Stimulated activated CD4-positive, alpha-beta T cell treated with anti-CD3 and anti-CD28 coated beads, Interleukin-1b, Interleukin-23, amount 100 ng/mL, for 48 hours (primary cell): ENCODE measurements at places on chromosomes 12 and 14.

DNA sequence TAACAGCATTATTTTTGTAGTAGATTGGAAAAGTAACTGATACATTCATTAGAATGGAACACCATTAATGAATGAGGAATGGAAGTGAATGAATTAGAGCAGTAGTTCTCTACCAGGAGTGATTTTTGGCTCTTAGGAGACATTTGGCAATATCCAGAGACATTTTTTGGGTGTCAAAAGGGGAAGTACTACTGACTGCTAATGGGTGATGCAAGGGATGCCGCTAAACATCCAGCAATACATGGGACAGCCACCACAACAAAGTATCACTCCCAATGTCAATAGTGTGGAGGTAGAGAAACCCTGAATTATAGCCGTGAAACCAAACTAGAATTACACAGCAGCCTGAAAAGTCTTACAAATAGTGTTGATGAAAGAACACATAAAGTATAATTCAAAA is 1.5 kb downstream of the CHURC1 start:
- no peak for DNase-seq

- no peak for DNase-seq
Observed at GRCh38 chr14:106347890-106348755, 821.7 kb downstream of the TMEM121 start.

GRCh38 chr14:81233615-81234014 is 12.9 kb upstream of the GTF2A1 start:
- no peak for DNase-seq

DNA sequence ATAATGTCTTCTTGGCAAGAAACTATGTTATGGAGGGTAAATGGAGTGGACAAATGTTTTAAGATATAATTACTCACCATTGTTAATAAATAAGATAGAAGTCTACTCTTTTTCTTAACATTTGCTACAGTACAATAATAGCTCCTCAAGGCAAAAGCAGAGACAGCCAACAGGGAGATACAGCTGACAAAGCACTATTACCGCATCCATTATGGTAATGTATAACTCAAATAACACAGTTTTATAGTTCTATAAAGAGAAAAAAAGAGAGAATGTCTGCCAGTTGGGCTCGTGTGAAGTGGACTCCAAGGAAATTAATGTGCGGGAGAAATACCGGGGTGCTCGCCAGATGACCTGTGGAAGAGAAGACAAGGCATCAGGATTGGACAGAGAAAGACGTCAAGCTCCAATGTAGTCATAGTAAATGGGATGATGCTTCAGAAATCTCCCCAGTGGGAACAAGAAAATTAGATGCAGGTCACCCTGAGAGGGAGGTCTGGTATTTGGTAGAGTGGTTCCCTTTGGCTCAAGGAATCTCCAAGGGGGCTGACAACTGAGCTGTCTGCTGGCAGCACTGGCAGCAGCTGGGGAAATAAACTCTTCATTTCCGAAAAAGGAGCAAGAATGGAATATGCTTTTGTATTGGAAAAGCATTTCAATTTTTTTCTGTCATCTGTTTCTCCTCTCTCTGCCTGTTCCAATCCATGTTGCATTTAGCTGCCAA is 343.9 kb downstream of the LRFN5 start:
- no peak for DNase-seq

GRCh38 chr12:32533971-32534590 is 134.7 kb downstream of the FGD4 start:
- DNase-seq = no peak

DNA sequence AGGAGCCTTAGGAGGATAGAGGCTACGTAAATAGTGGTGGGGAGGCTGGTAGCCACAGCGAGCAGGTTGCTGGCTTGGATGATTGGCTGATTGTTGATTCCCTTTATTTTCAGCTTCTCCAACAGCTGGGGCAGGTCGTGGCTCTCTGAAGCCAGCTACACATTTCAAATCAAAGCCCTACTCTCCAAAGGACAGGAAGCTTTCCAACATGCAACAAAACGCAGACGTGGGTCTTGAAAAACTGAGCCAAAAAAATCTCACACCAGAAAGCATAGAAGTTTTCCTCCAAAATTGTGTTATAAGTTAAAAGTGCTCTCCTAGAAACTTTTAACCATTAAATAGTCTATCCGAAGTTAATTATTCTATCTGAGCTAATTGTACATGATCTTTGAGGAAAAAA is 37.6 kb upstream of the PRICKLE1 start:
- no peak for DNase-seq

GRCh38 chr14:25092258-25092740 is 42.4 kb upstream of the STXBP6 start:
- no peak for DNase-seq

DNA sequence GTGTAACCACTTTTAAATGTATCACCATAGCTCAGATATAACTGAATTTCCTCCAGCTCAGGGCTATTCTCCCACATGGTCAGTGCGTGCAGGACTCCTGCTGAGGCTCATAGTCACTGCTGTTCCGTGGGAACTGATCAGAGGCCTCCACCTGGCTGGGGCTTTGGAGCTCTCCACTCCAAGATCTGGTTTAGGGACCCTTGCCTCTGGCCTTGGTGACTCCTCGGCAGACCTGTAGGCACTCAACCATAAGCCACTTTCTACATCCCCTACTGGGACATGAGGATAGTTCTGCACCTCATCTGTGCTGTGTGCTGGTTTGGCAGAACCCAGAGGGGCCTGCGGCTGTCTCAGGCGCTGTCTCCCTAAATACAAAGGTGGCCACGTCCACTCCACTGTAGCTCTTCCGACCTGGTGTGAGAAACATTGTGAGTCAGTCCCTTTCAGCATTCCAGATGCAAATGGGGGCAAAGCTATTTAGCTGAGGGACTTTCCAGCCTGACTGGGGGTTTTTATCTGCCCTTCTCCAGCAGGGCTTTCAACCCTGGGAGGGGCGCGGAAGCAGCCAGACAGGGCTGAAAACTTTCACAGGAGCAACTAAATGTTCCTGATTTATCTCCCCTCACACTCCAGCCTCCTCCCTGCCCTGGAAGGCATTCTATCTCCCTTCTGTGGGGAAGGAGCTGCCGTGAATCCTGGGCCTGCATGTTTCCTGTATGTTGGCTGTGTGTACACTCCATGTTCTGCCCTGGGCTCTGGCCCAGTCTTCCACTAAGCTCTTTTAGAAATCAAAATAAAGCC is 218.3 kb upstream of the DAAM1 start:
- DNase-seq = no peak

DNA sequence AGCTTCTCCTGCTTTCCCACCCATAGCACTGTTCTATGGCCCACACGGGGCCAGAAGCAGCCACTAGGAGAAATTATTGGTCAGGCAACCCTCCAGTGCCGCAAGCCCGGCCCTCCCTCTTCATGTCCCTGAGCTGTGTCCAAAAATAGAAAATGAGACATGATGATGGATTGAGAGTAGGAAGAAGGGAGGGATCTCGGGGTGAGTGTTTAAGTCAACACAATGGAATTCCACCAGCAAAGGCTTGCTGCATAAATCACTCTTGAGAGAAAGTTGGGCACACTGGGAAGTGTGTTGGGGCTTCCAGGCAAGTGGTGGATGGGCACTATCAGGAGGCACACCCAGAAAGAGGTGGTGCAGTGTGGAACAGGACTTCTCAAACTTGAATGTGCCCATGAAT is 94.2 kb downstream of the LLPH start:
- no peak for DNase-seq

DNA sequence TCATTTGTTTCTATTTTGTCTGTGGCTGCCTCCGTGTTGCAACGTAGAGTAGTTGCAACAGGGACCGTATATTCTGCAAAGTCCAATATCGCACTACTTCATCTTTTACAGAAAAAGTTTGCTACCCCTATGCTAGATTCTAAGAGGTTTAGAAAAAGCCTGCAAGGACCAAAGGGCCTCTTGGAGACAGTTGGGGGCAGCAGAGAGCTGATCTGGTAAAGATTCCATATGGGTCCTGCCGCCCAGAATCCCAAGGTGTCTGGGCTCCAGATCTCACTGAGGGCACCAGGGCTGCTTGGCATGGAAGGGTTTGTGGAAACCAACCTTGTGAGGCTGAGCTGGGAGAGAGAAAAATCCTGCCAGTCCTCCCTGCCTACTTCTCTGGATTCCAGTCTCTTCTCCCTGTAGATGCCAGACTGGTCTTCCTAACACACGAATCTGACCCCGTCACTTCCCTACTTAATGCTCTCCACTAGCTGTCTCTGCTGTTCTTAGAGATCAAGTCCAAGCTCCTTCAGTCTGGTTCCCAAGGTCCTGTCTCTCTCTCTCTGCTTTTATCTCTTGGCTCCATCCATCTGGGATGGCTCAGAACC is 74.6 kb downstream of the GLRX5 start:
- no peak for DNase-seq

- DNase-seq = no peak
Observed at GRCh38 chr14:51258280-51258679, 18.2 kb downstream of the TMX1 start.

- DNase-seq = peak; percentile 10
Observed at GRCh38 chr14:61934385-61934784, 172.2 kb downstream of the SNAPC1 start.

GRCh38 chr12:4273652-4274395 is at the start of gene CCND2:
CCND2 (plus strand) TSS chr12:4273762; CDS start chr12:4274041, 279 bp downstream.
- DNase-seq = peak; percentile 86

DNA sequence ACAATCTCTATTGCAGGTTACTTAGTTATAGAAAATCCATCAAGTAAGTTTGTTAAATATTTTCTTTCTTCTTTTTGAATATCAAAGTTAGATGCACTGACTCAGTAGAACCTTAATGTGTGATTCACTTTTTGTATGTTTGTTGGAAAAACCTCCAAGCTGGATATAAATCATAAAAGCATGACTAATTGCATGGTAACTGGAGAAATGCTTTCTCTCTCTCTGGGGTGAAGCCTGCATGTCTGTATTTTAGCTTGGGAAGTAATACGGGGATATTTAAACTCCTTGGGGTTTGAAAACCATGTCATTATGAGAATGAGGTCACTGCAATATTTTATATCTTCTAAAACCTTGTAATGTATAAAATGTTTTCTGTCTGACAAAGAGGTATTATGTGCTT is 58.6 kb upstream of the MYF6 start:
- no peak for DNase-seq

DNA sequence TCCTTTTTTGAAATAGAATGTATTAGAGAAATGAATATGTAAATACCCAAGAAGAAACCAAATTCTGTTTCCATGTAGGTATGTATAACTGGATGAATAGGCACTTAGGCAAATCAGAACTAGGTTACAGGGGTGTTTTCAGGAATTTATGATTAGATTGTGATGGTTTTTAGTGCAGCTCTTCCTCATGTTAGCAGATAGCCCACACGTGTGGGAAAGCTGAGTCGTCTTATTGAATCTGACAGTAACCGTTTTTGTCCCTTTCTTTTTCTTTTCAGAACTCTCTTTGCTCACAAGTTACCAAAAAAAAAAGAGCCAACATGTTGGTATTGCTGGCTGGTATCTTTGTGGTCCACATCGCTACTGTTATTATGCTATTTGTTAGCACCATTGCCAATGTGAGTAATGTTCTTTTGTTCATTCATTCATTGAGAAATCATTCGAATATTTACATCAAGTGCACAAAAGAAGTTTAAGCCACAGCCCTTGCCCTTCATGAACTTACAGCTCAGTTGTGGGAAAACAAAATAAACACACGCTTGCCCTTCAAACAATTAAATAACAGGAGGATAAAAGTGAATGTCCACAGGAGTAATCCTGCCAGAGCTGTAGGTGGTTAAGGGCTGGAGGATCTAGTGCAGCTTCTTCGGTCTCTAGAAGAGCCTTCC is 14.8 kb downstream of the EMP1 start:
- DNase-seq = peak; percentile 42

DNA sequence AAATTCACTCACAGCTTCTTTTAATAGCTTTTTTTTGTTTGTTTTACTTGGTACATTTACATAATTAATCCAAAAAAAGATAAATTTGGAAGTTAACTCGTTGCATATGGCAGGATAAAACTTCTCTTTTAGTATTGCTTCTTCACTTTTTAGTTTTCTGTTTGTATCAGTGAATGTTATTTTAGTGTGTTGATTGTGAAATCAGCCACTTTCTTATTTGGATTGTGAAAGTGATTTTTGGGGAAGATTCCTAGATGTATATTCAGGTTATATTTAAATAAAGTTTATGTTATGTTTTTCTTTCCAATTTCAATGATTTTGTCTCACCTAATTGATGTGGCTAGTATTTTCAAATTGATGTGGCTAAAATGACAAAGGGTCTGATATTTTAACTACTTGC is 693.9 kb upstream of the MGAT4C start:
- no peak for DNase-seq

DNA sequence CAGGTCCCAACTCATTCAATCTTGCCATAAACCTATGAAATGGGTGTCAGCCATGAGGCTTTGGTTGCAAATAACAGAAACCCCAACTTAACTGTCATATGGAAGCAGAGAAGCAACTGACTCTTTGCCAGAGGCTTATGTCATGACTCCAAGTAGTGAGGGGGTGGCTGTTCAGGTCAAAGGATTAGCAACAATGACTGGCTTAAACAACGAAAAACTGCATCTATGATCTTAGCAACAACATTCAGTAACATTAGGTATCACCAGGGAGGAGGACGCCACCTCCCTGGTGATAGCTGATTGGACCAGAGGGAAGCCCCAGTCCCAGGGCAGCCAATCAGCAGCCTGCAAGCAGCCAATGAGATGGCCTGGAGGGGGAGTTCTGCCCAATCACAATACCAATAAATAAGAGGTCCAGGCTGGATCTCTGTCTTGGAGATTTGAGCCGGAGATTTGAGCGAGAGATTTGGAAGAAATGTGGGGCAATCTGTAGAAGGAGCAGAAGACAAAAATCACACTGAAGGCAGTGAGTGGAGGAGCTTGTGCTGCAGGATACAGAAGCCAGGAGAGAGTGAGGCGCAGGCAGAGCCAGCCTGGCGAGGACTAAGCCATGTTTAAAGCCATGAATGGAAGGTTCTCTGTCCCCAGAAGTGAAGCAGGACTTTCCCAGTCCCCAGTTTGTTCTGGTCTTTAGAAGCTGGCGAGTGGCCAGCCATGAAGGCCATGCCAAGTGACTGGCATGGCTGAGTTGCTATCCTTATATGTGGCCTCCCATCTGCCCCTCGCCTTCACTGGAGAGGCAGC is 93.3 kb downstream of the CALM1 start:
- DNase-seq = no peak

DNA sequence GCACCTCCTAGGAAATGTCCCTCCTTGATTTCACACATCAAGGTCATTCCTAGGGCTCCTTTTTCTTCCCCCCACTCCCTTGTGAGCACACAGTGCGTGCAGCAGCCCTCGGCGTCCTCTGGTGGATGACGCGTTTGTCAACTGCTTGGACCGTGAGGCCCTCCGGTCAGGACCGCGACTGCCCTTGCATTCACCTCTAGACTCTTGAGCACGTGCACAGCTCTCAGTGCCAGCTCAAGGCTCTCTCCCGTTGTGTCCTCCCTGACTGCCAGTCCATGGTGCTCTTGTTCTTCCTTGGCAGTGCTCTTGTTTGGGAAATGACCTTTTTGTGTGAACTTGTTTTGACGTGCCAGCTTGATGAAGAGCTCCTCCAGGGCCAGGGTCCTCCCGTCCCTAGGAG is 67.9 kb downstream of the TSPAN9 start:
- no peak for DNase-seq

DNA sequence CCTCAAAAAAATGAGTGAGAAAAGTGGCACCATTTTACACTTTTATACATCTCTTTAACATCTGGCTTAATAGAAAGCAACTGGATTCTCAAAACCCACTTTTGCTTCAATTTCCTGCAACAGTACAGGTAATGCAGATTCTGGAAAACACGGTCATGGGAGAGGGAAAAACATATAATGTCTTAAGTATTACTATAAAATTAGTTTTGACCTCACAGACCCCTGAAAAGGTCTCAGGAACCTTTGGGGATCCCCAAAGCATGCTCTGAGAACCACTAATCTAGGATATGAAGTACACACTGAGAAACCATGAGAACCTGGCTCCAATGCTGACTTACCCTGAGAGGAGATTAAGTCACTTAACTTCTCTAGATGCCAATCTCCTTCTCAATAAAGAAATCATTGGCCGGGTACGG is 64.7 kb downstream of the PPP2R5E start:
- peak; percentile 4 for DNase-seq
